ENCODE measurements at places on chromosomes 1 and 21. TPM values are rescaled to one million over a fixed set of nuclear protein-coding genes. Genes with fewer than 3 reads are reported as not detected.

GRCh38 chr1:11772458-11772857 lies 10.5 kb downstream of the C1orf167 start:
- no peak for DNase-seq

DNA sequence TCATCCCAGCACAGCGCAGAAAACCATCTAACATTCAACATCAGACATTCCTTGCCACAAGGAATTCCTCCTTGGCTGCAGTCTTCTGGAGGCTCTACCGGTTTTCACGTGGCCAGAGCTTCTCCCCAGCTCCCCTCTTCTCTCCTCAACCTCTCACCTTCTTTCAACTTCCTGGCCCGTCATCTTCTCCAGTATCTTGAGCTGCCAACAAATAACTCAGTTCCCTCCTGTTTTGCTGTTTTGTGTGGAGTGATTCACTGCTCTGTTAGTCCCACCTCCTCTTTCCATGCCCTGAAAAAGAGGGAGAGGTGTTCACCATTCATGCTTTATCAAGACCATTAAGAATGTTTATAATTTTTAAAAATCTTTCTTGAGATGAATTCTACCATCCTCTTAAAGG lies 32.6 kb downstream of the PIGM start:
- DNase-seq: no peak

- DNase-seq: no peak
Measured at GRCh38 chr1:169844941-169845608, 48.6 kb downstream of the SCYL3 start.

DNA sequence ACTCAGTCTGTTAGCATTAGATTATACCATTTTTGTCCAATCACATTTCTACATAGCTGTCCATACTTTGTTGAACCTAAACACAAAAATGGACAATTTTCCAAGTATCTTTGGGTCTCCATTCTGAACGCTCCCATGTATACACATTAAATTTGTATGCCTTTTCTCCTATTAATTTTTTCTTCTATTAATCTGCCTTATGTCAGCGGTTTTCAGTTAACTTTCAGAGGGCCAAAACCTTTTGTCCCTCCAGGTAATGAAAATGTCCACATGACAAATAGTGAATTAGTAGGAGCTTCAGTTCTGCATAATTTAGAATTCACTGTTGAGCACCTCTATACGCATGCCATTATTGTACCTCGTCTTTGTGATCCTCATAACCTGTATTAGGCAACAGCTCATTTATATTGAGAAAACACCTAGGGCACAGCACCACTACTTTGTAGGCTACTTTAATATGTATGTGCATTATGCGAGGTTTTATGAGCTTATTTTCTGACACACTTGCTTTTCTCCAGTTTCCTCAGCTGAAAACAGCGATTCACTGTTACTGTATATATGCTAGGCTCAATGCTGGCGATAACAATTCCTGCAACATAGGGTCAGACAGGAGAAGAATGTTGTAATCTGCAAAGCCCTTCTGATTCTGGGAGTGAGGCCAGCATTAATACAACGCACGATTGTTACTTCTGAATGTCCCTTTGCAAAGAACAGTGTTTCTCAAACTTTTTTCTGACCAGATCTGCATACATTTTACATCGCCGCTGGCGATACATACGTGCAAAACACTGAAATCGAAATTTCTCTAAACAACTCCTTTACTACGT lies 1.1 kb upstream of the ABCD3 start:
- peak; percentile 56 for DNase-seq

OR2T11 gene
- not detected for total RNA-seq

- DNase-seq: no peak
Measured at GRCh38 chr1:50982611-50983010, 12.6 kb downstream of the CDKN2C start.

DNA sequence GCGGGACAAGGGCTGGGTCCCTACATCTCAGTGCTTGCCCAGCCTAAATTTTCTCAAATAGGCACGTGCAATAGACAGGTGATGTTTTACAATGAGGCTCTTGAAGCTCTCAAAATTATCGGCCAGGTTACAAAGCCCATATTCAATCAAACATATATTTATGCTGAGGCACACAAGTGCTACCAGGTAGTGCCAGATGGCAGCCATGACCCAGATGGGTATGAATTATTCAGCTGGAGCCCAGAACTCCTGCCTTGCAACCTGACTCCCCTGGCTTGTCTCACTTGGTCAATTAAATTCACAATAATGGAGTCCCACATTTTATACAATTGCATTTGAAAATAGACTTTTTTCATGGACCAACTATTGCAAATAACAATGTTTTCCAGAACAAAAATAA lies 12.3 kb upstream of the ADAM30 start:
- no peak for DNase-seq

BARHL2 gene
- not detected for total RNA-seq

GRCh38 chr1:59751801-59752200 lies 62.9 kb upstream of the HOOK1 start:
- peak; percentile 32 for DNase-seq

- DNase-seq: peak; percentile 62
Measured at GRCh38 chr1:51622455-51622913, 5.6 kb downstream of the OSBPL9 start.
